ENCODE measurements at places on chromosomes 11 and 22.

DNA sequence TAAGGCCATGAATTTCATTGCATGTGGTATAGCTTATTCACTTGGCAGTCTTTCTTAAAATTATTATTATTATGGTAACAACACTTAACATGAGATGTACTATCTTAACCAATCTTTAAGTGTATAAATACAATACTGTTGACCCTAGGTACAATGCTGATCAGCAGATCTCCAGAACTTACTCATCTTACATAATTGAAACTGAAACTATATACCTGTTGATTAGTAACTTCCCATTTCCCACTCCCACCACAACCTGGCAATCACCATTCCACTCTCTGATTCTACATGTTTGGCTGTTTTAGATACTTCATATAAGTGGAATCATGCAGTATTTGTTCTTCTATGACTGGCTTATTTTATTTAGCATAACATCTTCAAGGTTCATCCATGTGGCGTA, 150.2 kb upstream of the POU2AF2 start:
- no peak for DNase-seq

- DNase-seq: no peak
These were observed 43.2 kb upstream of the YPEL1 start for GRCh38 chr22:21778705-21779363.

DNA sequence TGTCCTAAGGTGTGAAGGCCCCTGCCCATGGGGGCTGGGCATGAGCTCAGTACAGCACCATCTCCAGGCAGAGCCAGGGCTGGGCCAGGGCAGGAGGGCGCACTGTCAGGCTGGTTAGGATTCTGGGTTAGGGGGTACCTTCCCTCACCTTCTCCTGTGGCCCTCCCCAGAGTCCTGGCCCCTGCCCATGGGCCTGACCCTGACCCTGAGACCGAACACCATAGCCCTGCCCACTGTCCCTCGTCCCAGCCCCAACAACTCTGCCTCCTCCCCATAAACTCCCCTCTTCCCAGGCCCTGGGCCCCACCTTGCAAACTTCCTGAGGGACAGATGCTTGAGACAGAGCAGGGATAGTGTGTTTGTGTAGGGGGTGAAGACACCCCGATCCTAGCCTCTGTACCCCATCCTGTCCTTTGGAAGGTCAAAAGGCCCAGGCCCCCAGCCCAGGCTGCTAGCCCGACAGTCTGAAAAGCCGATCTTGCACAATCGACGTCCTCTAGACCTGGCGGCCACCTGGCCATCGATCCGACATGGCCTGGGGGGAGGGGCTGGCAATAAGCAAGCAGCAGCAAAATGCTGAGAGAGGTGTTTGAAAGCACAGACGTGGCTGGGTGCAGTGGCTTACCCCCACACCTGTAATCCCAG, 2.7 kb upstream of the TMPRSS6 start:
- no peak for DNase-seq

DNA sequence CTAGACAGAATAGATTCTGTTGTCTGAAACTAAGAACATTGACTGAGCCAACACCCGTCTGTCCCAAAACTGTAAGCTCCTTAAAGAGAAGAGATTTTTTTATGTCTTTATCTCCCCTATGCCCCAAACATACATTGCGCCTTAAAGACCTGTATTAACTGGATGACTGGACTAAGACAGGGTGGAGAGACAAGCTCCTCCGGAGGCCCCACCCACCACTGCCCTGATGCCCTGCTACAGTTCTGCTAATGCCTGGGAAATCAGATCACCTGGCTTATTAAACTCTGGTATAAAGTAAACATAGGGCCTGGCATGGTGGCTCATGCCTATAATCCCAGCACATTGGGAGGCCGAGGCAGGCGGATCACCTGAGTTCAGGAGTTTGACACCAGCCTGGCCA, 203.7 kb downstream of the TENM4 start:
- no peak for DNase-seq

GRCh38 chr11:103254123-103254522, 144.9 kb downstream of the DYNC2H1 start:
- no peak for DNase-seq

DNA sequence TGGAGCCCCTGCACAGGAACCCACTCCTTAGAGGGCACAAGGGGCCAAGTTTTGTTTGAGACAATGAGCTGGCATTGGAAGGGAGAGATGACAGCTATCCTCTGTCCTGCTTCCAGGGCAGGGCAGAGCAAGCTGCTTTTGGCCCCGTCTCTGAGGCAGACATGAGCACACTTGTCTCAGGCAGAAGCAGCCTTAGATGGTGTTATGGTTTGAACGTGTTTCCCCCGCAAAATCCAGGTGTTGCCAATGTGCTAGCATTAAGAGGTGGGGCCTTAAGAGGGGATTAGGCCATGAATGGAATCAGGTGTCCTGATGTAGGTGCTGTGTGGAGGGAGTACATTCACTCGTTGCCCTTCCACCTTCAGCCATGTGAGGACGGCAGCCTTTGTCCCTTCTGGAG, 2.5 kb downstream of the TP53AIP1 start:
- no peak for DNase-seq
